CD4-positive, CD25-positive, alpha-beta regulatory T cell (primary cell): ENCODE measurements at places on chromosomes 5 and 9. TPM values are rescaled to one million over a fixed set of nuclear protein-coding genes. Genes with fewer than 3 reads are reported as not detected.

Gene ZNF622
- polyA plus RNA-seq = 60.3 TPM

Gene CDX1
- polyA plus RNA-seq = not detected

DNA sequence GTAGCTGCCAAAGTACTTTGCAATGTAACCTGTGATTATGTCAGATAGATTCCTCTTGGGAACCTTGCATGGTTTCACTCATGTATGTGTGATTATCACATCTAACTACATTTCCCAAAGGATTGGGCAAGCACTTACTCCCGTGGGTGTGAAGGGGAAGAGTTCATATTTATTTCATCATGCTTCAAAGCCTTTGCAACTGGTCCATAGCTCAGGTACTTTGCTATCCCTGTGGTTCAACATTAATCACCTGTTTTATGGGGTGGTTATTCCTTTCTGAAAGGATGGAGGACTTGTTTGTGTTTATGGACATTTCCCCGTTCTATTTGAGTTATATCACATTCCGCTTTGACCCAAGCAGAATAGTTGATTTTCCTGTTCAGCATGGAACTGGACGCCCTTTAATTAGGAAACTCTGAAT, 13.6 kb upstream of the ERMP1 start:
- DNase-seq = no peak

Gene CDKN2B
- 0.37 TPM for polyA plus RNA-seq

DNA sequence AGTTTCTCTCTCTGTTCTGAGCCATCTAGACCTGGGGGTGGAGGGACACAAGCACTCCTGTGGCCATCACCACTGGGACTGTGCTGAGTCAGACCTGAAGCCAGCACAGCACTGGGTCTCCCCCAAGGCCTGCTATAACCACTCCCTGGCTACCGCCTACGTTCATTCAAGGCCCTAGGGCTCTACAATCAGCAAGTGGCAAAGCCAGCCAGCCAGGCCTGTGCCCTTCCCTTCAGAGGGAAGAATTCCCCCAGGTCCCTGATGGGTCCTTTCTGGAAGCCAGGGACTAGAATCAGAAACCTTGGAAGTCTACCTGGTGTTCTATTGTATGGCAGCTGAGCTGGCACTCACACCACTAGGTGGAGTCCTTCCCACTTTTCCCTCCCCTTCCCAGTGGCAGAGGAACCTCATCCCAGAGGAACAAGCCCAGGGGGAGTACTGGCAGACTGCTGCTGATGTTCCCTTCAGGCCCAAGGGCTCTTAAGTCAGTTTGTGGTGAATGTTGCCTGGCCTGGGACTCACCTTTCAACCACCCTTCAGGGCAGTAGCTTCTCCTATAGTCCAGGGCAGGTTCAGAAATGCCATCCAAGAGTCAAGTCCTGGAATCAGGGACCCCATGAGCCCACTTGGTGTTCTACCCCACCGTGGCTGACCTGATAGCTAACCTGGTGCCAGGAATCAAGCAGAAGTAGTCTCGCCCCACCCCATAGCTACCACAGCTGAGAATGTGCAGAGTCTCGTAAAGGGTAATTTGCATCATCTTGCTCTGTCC, 20.0 kb downstream of the JMY start:
- no peak for DNase-seq

Gene CSNK1G3
- 23.9 TPM for polyA plus RNA-seq

Gene OGN
- polyA plus RNA-seq = 0.30 TPM

DNA sequence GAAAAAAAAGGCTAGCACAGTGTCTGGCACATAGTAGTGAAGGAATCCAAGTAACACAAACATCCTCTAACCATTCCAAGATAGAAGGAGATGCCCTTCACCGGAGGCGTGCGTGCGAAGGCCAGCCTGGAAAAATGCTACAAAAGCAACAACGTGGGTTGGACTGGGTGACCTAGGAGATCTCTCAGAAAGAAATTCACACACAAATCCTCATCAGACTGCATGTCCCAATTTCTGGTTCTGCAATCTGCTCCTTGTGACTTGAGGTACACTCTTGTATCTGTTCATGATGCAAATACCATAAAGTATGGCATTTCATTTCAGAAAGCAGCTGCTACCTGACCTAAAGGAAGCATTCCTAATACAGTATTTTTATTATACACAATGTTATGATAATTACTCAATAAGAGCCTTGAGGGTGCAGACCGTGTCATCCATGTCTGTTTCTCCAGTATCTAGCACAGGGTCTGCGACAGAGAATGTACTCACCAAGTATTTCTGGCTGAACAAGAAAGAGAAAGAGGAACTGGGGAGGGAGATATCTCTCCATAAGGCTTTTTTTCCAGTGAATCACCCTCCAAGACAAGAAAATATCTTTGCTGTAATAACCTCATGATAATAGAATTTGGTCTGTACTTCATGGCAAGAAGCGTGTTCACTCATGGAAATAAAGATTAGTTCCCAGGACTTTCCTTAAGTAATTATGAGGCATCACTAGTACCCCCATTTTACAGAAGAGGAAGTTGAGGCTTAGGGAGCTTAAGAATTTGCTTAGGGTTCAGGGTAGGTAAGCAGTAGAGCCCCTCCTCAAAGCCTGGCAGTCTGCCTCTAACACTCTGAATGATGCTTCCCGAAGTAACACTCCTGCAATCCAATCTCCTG, 138.3 kb downstream of the CDK5RAP2 start:
- DNase-seq = no peak

DNA sequence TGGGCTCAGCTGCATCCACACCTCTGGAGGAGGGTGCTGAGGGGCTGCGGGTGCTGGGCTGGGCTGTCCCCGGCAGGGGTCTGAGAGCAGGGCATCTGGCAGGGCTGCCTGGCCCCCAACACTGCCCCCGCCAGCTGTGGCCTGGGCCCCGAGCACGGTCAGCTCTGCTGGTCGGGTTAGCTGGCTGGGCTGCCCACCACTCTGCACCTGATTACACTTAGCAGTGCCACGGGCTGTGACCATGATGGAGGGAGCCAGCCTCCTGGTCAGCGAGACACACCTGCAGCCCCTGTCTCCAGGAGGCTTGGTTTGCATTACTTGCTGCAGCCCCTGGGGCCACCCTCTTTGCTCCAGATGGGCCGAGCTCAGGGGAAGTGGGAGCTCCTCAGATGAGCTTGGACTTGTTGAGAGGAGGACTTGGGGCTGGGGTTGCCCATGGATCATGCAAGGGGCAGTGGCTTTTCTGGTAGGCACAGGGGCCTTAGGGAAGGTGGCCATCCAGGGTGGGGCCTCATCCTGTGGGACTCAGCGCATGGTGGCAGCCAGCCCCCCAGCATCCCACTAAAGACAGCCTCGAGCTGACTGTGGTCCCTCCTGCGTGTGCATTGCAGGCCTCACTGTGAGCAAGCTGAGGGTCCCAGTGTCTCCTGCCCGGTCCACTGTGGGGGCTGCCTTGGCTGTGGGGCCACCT, 132.0 kb upstream of the FAM120A start:
- DNase-seq = no peak

Gene ACTL7A
- not detected for polyA plus RNA-seq

GRCh38 chr5:107469485-107470294, 201.0 kb downstream of the EFNA5 start:
- no peak for DNase-seq
